Stimulated activated CD4-positive, alpha-beta T cell treated with anti-CD3 and anti-CD28 coated beads, Interleukin-15, amount 100 ng/mL, for 24 hours (primary cell): ENCODE measurements at places on chromosomes 11 and 22.

GRCh38 chr11:60362241-60362640 is 16.1 kb upstream of the MS4A7 start:
- DNase-seq, result no peak

GRCh38 chr11:70604630-70605467 is 206.5 kb downstream of the CTTN start:
- no peak for DNase-seq

- no peak for DNase-seq
Measured at GRCh38 chr11:74766905-74767304, 18.3 kb downstream of the RNF169 start.

- DNase-seq, result no peak
Measured at GRCh38 chr11:123822599-123822998, 16.4 kb upstream of the OR6M1 start.

- DNase-seq, result no peak
Measured at GRCh38 chr22:35315141-35315854, 15.6 kb downstream of the TOM1 start.

DNA sequence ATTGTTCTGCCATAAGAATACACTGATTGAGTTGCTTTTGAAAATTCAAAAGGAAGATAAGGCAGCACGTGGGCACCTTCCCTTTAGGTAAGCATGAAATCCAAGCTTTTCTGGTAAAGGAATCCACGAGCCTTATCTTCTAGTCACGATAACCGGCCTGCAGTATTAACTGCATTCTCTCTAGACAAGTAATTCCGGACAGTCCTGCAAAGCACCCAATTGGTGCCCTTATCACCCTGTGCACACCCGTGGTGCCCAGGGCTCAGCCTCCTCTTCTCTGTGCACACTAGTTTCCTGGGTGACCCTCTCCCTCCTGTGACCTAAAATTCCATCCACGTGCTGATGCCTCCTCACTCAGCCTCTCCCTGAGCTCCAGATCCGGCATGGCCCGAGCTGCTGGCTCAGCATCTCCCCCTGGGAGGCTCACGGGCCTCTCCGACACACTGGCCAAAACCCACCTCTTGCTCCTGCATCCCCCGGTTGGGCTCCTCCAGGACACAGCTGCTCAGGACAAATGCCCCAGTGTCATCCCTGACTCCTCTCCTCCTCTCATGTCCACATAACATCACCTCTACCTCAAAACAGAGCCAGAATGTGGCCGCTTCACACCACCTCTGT is 63.7 kb downstream of the PACSIN2 start:
- no peak for DNase-seq

DNA sequence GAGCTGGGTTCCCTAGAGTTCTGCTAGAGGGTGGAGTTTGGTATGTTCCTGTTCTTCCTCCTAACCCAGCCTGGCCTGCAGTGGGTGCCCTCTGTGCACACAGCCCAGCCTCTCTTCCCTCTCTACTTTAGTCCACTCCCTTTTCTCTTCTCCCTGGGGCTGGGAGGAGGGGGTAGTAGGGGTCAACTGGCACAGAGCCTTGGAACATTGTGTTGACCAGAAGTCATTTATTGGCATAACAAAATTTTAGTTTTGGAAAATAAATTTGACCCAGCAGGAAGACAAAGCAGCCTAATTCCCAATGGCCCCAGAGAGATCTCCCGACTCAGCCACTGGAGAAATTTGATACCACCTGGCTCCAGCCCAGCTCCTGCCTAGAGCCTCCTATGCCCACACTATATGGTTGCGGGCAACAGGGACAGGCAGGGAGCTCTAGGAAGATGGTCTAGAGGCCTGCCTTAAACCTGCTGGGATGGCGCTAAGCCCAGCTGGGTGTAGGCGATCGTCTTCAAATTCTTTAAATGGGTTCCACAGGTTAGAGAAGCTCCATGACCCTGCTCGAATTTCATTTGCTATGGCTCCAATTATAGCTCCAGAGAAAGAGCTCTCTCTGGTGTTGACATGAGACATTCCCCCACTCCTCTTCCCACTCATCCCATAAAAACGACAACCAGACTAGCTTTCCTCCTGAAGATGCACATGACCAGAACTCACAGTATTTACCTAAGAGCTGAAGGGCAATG is 9.9 kb downstream of the PCSK7 start:
- DNase-seq, result no peak

- no peak for DNase-seq
Measured at GRCh38 chr11:126115127-126115495, 52.4 kb upstream of the CDON start.

- DNase-seq, result peak; percentile 81
Measured at GRCh38 chr22:22710719-22711531, 66.5 kb downstream of the GGTLC2 start.

GRCh38 chr11:42625757-42626665 is 685.8 kb upstream of the API5 start:
- no peak for DNase-seq

- no peak for DNase-seq
Measured at GRCh38 chr11:111476956-111477355, 35.2 kb downstream of the BTG4 start.

GRCh38 chr11:48064306-48064705 is 83.9 kb downstream of the PTPRJ start:
- DNase-seq, result no peak

DNA sequence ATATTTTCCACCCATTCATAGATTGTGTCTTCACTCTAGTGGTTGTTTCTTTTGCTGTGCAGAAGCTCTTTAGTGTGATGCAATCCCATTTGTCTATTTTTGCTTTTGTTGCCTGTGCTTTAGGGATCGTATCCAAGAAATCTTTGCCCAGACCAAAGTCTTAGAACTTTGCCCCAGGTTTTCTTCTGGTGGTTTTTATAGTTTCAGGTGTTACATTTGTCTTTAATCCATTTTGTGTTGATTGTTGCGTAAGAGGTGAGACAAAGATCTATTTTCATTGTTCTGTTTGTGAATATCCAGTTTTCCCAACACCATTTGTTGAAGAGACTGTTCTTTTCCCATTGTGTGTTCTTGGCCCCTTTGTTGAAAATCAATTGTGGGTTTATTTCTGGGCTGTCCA is 6.4 kb downstream of the IL10RA start:
- DNase-seq, result no peak

GRCh38 chr11:87012089-87012488 is 25.6 kb upstream of the TMEM135 start:
- DNase-seq, result no peak

DNA sequence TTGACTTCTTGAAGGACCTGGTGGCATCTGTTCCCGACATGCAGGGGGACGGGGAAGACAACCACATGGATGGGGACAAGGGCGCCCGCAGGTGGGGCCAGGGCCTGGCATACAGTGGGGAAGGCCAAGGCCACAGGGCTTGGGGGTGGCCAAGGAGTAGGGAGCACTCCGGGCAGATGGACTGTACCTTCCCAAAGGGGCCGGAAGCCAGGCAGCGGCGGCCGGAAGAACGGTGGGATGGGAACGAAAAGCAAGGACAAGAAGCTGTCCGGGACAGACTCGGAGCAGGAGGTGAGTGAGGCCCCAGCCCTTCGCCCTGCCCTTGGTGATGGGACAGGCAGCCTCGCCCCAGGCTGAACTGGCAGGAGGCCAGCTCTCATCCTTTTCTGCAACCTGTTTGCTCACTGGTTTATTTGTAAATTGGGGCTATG is 1.2 kb downstream of the DRAP1 start:
- no peak for DNase-seq

- no peak for DNase-seq
Measured at GRCh38 chr22:19757985-19758895, 2.3 kb upstream of the TBX1 start.

DNA sequence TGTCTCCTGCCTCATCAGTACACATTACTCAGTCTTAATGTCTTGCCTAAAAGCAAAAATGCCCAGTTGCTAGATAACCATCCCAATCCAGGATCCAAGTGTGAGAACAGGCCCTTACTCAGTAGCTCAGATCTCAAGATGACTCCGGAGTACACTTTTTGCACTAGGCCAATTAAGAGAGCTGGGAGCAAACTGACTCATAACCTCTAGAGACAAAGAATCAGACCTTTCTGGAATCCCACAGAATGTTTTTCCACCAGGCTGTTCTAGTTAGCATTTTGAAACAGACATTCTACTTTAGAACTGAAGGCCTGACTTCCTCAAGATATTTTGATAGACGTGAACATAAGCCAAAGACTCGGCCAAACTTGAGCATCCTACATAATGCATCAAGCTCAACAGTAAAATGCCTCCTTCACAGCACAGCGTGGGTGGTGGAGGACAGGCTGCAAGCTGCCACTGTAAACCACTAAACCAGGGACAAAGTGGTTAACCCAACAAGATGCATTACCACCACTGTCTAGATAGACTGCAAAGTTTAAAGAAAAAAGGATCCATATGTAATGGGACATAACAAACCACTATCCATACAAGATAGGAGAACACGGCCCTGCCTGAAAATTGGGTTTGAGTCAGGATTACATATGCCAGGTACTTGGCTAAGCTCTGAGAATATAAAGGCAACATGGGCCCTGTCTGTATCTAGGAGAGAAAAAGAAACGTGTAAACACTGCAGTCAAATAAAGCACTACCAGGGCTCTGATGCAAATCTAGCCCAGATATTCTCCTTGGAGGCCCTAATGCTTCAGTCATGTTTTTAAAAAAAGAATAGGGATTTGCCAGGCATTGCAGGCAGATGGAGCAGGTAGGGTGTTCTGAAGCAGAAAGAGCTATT is 48.3 kb downstream of the MYH9 start:
- peak; percentile 71 for DNase-seq

- peak; percentile 79 for DNase-seq
Measured at GRCh38 chr22:22787786-22788459, 99.7 kb upstream of the IGLL5 start.

DNA sequence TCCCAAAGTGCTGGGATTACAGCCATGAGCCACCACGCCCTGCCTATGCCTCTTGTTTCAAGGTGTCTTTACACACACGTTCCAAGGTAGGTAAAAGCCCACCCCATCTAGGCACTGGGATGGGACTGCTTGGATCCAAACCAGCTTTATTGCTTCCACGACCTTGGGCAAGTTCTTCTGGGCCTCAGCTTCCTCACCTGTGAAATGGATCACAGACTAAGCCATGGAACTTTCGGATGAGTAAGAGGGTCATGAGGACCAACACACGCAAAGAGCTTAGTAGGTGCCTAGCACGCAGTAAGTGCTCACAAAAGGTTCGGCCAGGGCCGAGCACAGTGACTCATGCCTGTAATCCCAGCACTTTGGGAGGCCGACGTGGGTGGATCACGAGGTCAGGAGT is 15.6 kb downstream of the RHOD start:
- no peak for DNase-seq

GRCh38 chr22:38675833-38676232 is 5.9 kb upstream of the TOMM22 start:
- DNase-seq, result no peak

DNA sequence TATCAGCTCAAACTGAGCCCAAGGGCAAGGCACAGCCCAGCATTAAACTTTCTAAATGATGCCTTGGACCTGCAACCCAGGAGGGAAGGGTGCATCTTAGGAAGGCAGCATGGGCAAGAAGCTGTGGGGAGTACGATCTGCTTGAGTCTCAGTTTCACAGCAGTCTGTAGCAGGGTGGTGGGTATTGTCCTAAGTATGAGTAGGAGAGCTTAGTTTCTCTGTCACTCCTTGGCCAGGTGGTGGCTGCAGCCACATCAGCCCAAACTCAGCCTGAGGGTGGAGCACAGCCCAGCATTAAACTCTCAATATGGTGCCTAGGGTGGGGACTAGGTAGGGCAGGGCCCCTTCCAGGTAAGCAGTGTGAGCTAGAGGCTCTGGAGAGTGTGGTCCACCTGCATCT is 85.5 kb downstream of the ACER3 start:
- no peak for DNase-seq

DNA sequence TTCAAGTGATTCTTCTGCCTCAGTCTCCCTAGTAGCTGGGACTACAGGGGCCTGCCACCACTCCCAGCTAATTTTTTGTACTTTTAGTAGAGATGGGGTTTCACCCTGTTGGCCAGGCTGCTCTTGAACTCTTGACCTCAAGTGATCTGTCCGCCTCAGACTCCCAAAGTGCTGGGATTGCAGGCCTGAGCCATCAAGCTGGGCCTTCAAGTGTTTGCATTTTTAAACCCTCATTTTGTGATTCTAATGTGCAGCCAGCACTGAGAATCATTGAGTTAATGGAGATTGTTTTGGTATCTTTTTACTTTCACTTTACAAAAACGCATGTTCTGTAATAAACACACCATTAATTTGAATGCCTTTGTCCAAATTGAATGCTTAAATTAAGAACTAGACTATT is 3.4 kb downstream of the TYR start:
- DNase-seq, result no peak

DNA sequence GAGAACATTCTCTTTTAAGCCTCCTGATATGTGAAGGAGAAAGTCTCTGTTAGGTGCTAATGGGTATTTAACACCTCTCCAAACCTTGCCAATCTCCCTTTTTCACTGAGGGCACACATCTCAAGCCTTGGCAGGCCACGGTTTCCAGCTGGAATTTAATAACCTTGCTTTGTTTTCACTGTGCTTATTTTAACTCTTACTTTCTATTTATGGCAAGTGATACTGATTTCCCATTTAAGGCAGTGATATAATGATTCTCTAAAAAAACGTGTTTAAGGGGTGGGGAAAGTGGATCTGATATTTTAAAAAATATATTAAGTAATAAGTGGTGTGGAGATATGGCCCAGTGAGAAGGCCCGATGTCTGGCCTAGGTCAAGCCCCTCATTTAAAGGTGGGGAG is 1.1 kb upstream of the RASD2 start:
- DNase-seq, result no peak

DNA sequence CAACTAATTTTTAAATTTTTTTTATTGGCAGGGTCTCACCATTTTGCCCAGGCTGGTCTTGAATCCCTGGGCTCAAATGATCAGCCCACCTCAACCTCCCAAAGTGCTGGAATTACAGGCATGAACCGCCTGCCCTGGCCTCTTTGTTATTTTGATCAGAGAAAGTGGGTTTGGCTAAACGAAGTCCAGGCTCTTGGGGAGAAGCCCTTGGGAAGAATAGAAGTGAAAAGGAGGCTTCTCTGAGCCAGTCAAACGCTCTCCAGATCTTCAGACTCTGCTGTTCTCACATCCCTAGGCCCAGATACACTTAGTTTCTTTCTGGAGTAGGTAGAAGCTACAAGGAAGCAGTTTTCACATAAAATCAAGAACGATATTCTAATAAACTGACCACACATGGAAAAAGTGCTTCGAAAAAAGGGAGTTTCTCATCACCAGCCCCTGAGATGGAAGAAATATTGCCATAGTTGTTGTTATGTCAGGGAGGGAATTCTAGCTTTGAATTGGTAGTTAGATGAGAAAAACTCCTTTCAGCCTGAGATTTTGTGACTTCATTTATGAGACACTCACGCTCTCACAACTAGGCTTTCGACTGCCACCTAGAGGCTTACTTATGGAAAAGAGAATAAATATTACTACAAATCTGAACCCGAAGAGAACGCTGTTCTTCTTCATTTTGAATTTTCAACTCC is 41.7 kb upstream of the AQP11 start:
- peak; percentile 28 for DNase-seq

- peak; percentile 27 for DNase-seq
Measured at GRCh38 chr11:108223348-108224149, 682 bp downstream of the ATM start.

GRCh38 chr11:134041791-134042696 is 26.8 kb upstream of the JAM3 start:
- no peak for DNase-seq
